ENCODE measurements at places on chromosomes 5 and 9.

DNA sequence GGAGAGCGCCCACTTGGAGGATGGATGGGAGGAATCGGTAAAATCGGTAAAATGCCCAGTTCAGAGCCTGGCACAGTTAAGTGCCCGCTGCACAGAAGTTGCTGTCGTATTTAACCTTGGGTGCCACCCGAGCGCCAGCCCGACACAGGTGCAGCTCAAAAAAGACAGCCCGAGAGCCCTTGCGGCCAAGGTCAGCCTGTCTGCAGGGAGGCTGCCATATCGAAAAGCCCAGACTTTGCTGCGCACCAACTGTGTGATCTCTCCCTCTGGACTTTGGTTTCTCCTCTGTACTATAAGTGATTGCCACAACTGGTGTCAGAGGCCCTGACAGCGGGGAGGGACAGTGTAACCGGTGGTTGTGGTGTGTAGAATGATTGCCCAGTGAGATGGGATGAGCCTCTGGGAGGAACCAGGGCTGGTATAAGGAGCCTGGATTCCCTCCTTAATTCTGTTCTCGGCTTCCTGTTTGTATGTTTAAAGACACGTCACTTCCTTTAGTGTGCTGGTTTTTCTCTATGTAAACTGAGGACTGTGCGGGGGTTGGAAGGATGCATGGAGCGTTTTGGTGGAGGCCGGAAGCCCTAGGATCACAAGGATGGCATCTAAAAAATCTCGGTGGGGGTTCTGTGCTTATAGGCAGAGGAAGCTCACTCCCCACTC, 792 bp downstream of the NTMT1 start:
- DNase-seq = no peak

DNA sequence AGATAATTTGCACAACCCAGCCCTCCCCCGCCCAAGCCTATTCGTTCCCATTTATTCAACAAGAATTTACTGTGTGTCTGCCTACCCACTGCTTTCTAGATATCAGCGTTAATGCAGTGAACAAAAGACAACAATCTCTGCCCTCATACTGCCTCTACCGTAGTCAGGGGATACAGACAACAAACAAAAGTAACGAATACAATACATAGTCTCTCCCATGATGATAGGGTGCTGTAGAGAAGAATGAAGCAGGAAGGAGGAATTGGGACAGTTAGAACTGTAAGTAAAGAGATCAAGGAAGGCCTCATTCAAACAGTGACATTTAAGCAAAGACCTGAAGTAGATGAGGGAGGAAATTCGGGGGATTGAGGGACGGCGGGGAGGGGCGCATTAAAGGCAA, 1.7 kb downstream of the GFM2 start:
- no peak for DNase-seq

- no peak for DNase-seq
Observed at GRCh38 chr9:109442716-109443115, 55.4 kb downstream of the PTPN3 start.

- DNase-seq = no peak
Observed at GRCh38 chr5:77906806-77907205, 130.7 kb upstream of the TBCA start.

DNA sequence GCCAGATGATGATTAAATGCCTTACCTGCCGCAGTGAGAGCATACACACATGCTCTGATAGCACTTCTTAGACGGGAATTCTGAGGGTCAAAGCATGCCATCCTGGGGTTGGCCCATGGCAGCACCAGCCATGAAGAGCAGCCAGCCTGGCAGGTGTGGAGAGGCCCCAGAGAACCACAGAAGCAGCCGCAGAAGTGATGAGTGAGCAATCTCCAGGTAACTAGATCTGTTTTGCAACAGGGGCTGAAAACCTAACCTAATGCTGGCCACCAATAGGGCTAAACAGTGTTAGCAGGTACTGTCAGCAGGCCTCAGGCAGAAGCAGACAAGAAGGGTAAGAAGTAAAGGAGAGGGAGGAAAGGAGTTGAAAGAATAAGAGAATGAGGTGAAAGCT, 33.5 kb upstream of the HOMER1 start:
- no peak for DNase-seq

- no peak for DNase-seq
Observed at GRCh38 chr5:82662340-82662739, 384.2 kb upstream of the RPS23 start.
